ENCODE measurements at places on chromosomes 1 and 21.

- DNase-seq, result no peak
Measured at GRCh38 chr1:29966526-29967045, 730.3 kb downstream of the PTPRU start.

GRCh38 chr1:232132572-232132971 lies 497.4 kb downstream of the SIPA1L2 start:
- no peak for DNase-seq

DNA sequence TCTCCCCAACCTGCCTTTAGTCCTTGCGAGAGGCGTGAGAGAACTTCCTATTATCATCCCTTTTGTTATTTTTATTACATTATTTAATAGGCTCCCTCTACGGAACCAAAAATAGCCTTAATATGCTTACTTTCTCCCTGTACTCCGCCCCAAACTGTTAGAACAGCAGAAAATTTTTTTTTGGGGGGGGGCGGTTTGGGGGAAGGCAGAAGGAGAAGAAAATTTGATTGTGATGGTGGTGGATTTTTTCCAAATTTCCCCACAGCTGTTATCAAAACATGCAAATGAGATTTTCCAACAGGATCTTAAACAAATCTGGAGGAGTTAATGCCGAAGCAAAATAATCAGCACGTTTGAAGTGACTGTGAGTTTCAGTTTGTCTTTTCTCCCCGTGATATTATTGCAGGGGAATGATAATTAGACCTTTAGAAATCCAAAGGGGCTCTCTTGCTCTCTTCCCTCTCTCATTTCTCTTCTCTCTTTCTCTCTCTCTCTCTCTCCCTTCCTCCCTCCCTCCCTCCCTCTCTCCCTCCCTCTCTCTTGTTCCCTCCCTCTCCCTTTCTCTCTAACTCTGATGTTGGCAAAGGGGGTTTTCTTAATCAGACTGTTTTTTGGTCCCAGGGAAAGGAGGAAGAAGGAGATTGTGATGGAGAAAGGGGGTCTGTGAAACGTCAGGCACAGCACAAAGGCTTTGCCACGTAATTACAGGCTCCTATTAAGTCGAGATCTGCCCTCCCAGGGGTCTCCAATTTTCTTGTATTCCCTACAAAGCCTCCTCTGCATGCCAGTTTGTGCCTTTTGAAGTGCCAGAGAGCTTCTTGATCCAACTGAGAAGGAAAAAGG lies 1.1 kb upstream of the PRRX1 start:
- no peak for DNase-seq

- no peak for DNase-seq
Measured at GRCh38 chr1:175824079-175824478, 80.7 kb upstream of the TNR start.

- DNase-seq, result no peak
Measured at GRCh38 chr1:8874230-8875201, 4.0 kb downstream of the ENO1 start.

GRCh38 chr1:157523774-157524493 lies 28.4 kb downstream of the FCRL5 start:
- DNase-seq, result no peak

DNA sequence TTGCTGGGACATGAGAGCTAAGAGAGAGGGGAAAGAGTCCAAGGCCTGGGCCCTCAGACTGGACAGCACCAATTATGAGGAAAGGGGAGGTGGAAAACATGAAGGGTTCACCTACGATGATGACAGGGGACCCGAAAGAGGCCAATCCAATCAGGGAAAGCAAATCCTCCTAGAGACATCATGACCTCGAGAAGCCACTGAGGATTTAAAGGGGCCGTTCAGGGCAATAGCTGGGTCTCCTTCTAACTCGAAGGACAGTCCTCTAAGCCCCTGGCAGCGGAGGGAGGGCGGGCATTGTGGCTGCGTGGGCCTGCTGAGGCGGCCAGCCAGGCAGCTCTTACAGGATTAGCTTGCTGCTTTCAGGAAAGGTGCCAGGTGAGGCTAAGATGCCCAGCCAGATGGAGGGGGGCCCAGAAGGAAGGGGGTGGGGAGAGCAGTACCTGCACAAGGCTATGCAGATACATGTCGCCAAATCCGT lies 7.4 kb downstream of the MEF2D start:
- DNase-seq, result no peak

DNA sequence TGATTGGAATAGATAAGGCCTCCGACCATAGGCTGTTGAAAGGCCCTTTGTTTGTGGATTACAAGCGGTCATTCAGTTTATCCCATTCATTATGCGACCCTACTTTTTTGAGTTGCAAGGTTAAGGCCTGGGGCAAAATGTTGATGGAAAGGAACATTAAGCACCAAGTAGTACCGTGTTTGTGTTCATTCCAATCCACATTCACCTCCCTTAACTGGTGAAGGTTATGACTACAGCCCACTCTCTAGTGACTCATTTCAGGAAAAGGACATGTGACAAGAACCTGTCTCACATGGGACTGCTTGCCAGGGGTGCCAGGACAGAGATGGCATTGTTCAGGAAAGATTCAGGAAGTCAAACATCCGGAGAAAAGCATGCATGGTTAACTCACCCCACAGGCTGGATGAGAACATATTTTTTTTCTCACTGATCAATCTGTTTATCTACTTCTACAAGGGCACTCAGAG lies 81.6 kb downstream of the CD58 start:
- DNase-seq, result no peak

- no peak for DNase-seq
Measured at GRCh38 chr1:96978444-96978843, 256.9 kb downstream of the PTBP2 start.

GRCh38 chr1:32592943-32593342 lies 53.7 kb downstream of the ZBTB8A start:
- no peak for DNase-seq

DNA sequence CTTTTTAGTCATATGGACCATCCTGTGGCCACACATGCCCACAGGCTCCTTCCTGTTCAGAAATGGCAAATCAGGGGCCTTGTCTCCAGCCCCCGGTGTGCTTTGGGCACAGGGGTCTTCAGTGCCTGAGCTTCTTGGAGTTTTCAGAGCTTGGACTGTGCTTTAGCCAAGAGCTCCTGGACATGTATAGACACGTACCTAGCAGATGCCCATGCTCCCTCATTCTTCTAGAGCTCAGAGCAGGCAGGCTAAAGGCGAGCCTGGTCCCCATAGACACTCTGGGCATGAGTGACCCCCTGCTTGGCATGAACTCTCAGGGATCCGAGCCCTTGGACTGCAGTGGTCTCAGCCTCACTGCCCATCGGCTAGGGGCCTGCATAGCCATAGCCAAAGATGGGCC lies 106.8 kb downstream of the EPHB2 start:
- DNase-seq, result no peak

DNA sequence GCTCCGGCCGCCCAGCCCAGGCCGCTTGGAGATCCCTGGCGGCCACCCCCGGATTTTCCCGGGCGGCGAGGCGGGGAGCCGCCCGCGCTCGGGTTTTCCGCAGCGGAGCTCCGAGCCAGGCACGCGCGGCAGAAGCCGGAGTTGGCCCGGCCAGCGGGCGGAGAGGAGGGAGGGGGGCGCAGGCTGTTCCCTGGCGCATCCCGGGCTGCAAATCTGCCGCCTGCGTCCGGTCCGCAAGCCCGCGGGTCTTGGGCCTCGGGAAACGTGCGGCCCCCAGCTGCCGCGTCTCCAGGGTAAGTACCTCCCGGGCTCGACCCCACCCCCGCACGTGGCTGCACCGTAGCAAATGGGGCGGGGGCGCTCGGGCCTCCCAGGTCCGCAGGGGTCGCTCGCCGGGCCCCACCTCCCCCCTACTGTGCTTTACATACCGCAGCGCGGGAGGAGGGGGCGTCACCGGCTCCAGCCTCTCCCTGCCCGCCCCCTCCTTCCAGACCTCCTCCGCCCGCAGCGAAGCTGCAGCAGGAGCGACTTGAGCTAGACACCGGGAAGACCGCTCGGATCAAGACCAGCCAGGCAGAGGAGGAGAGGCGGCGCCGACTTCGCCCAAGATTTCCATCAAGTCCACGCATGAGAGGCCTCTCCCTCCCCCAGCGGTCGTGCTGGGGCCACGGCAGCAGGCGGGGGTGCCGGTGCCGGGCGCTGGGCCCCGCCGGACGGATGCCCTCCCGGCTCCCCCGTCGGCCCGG lies 1.6 kb downstream of the TMEM200B start:
- DNase-seq, result no peak

DNA sequence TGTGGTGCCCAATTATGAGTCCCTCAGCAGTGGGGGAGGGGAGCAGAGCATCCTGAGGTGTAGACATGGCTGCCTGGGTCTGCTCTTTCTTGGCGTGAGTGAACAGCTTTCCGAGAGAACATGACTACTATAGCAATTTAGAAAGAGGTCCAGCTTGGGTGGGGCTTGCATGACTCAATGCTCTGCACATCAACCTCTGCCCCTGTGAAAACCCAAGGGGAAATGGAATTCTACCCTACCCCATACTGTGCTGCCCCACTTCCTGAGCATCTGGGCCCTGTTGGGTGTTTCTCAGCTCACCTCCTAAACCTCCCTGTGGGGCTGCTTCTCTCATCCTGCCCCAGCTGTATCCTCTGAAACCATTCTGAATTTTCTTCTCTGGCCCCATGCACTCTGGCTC lies 8.2 kb upstream of the AZIN2 start:
- DNase-seq, result no peak

DNA sequence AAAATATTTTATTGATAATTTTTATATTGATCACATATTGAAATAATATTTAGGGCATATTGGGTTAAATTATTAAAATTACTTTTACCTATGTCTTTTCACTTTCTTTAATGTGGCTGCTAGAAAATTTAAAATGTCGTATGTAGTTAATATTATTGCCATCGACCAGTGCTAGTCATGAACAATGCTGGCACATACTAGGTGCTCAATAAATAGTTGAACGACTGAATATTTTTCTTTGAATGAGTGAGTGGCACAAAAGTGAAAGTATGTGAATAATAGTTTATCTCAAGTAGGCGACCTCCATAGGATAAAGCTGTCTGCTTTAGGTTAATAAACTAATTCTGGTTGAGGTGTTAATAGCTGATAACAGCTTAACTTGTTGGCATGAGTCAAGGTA lies 150.8 kb upstream of the FGGY start:
- DNase-seq, result peak; percentile 27

GRCh38 chr1:235286667-235287066 lies 41.3 kb downstream of the ARID4B start:
- DNase-seq, result no peak

- peak; percentile 92 for DNase-seq
Measured at GRCh38 chr1:234611225-234611846, 1.4 kb upstream of the IRF2BP2 start.

GRCh38 chr1:77825131-77825709 lies 45.8 kb downstream of the MIGA1 start:
- DNase-seq, result peak; percentile 85

GRCh38 chr1:208192995-208193394 lies 51.2 kb downstream of the PLXNA2 start:
- DNase-seq, result no peak

GRCh38 chr1:107963601-107964335 lies 1.2 kb downstream of the VAV3 start:
- DNase-seq, result peak; percentile 76

- DNase-seq, result no peak
Measured at GRCh38 chr1:154609398-154610380, 1.7 kb upstream of the ADAR start.

- DNase-seq, result no peak
Measured at GRCh38 chr1:206754011-206754410, 16.6 kb upstream of the IL19 start.

DNA sequence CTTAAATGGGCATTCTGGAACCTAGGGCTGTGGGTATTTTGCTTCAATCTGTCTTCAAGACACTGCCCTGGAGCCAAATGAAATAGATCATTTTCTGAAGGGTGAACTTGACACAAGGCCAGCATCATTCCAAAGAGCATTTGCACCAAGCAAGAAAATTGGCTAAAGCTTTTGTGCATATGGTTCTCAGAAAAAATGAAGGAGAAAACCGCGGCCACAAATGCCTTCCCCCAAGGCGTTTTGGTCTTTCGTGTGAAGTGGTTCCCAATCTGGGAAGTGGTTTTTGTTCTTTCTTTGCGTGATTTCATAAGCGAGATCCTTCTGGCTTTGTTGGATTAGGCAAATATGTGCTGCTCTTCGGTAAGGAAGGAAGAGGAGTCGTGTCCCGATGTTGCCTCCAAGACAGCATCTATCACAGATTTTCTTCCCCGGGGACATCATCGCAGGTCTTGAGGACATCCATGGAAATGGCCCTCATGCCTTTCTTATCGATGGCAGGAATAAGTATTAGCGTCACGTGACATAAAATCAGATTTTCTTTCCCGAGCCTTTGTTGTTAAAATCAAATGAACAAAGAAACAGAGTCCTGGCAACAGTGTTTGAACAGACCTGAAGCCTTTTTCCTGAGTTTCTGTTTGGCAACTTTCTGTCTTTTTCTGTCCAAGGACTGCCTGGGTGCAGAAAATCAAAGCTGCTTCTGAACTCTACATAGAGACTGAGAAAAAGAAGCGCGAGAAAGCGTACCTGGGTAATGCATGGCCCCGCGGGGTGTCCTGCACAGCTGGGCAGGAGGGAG lies 31.0 kb downstream of the ATP5PO start:
- no peak for DNase-seq

DNA sequence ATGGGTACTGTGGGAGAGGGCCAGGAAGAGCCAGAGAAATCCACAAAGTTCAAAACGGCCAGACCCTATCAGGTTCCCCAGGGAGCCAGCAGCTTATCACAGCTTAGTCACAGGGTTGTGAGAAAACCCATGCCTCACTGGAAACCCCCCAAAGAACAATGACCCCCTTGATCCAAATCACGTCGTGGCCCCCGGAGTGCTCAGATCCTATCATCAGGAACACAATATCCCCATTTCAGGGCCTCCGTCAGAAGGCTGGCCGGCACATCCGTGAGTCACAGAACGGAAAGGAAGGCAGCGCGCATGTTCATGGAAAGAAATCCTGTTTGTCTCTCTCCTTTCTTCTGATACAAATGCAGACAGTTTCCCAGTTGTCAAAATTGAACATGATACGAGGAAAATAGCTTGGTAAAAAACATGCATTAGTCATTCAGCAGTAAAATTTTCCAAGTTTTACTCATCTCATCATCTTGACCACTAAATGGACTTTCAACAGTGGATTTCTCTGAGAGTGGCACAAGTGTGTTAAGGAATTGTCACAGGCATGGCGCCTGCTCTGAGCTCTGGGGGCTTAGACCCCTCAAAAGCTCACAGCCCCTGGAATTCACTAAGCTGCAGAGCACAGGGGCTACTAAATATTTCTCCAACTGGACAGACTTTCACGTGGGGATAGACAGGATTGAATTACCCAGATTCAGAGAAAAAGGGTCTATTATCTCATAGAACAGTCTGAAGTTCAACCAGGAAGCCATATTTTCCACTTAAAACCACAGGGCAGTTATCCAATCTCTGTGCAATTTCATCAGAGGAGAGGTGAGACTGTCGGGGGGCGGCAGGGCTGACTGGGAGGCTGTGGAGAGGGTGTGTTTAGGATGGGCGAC lies 124.8 kb downstream of the RIPK4 start:
- DNase-seq, result no peak
